Diencephalon (tissue), 1 donor: ENCODE measurements at places on chromosomes 3 and 15. TPM values are rescaled to one million over a fixed set of nuclear protein-coding genes. Genes with fewer than 3 reads are reported as not detected.

Gene ZNF639
- total RNA-seq: 80.5 TPM

Gene ZNF501
- total RNA-seq: 22.4 TPM

Gene HRH1
- total RNA-seq: 7.8 TPM

Gene ZKSCAN7
- 18.2 TPM for total RNA-seq

Gene FILIP1L
- 3.5 TPM for total RNA-seq

Gene DNAJC17
- 12.9 TPM for total RNA-seq

Gene TMCO5A
- total RNA-seq: not detected

Gene RGMA
- 38.8 TPM for total RNA-seq

Gene TMEM207
- total RNA-seq: not detected

Gene SRGAP3
- total RNA-seq: 106 TPM

Gene FSIP1
- 22.6 TPM for total RNA-seq

Gene SHF
- total RNA-seq: 32.5 TPM

Gene THRB
- total RNA-seq: 11.1 TPM

Gene NAALADL2
- total RNA-seq: 20.3 TPM

Gene GAP43
- total RNA-seq: 418 TPM

Gene CPA3
- 1.6 TPM for total RNA-seq

Gene GCNT3
- 1.8 TPM for total RNA-seq

Gene CNTN3
- 22.4 TPM for total RNA-seq

Gene TM6SF1
- total RNA-seq: 5.8 TPM

Gene NMNAT3
- 6.9 TPM for total RNA-seq

Gene EXD1
- under 0.01 TPM for total RNA-seq

Gene PLEKHO2
- 7.6 TPM for total RNA-seq

Gene ALS2CL
- 2.1 TPM for total RNA-seq

Gene SENP5
- 77.5 TPM for total RNA-seq

Gene ATP13A5
- 0.92 TPM for total RNA-seq

Gene ETV5
- total RNA-seq: 22.6 TPM

Gene PKM
- total RNA-seq: 478 TPM

Gene ISLR2
- 60.2 TPM for total RNA-seq

Gene CHRM5
- total RNA-seq: 10.6 TPM

Gene ZNF502
- 13.8 TPM for total RNA-seq

Gene MYLK
- total RNA-seq: 13.6 TPM

Gene TERB2
- not detected for total RNA-seq

Gene CCDC39
- 3.9 TPM for total RNA-seq

Gene ZNF35
- total RNA-seq: 18.9 TPM

Gene WWTR1
- 18.5 TPM for total RNA-seq

Gene C2CD4B
- 1.2 TPM for total RNA-seq

Gene TEX55
- not detected for total RNA-seq

Gene KIF15
- 13.4 TPM for total RNA-seq

Gene CCDC13
- 5.1 TPM for total RNA-seq

Gene ZNF80
- 0.23 TPM for total RNA-seq
